Activated CD4-positive, CD25-positive, alpha-beta regulatory T cell (primary cell): ENCODE measurements at places on chromosomes 3 and 15.

DNA sequence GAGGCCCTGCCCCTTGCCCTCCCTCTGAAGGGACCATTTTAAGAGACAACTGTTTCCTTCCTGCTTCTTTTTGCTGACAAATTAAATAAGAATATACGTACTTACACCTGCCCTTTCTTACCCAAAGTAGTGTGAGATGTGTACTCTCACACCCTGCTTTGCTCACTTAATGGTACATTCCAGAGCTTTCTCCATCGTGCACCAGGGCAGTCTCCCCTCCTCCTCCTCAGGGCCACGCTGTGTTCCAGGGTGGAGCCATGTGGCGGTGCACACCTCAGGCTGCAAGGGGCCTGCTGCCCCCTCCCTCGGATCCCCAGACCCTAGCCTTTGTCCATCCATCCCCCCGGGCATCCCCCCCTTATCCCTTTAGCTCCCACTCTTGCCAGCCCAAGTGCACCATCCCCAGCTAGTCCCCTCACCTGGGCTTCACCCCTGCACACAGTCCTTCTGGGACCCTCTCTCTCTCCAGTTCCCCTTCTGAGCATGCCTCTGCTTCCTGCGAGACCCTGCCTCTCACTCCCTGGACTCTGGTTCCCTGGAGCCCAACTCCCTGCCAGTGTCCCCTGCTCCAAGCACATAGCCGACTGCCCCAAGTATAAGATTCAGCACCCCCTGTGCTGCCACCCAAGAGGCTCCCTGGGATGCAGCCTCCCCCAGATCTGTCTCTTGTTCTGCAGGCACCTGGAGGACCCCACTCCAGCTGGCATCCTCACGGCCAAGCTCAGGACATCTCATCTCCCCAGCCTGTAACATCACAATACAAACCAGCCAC, 89.5 kb upstream of the IQSEC1 start:
- DNase-seq = no peak

GRCh38 chr3:196638861-196639482, 522 bp upstream of the NRROS start:
- no peak for DNase-seq

GRCh38 chr3:174337227-174337626, 521.9 kb upstream of the NAALADL2 start:
- no peak for DNase-seq

DNA sequence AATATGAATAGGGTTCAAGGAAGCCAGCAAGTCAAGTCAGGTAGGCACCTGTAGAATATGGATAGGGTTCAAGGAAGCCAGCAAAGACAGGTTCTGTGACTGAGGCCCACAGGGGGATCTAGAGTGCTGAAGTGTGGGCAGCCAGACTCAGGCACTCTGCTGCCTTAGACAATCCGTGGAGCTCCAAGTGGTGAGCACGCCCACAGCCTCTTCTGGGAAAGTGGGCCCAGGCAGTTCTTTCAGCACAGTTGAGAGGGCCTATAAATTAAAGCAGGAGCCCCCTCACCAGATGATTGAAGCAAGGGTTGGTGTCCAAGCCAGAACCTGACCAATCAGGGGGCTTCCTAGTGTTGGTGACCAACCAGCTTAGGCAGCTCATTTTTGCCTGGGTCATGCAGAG, 51.0 kb downstream of the ANP32A start:
- DNase-seq = no peak

- DNase-seq = no peak
Measured at GRCh38 chr3:108548886-108549285, 38.5 kb upstream of the MYH15 start.
